Ecto neural progenitor cell (in vitro differentiated cells): ENCODE measurements at places on chromosomes 6 and 20.

- DNase-seq, result peak; percentile 30
Observed at GRCh38 chr20:58714923-58715351, 22.3 kb downstream of the NPEPL1 start.

DNA sequence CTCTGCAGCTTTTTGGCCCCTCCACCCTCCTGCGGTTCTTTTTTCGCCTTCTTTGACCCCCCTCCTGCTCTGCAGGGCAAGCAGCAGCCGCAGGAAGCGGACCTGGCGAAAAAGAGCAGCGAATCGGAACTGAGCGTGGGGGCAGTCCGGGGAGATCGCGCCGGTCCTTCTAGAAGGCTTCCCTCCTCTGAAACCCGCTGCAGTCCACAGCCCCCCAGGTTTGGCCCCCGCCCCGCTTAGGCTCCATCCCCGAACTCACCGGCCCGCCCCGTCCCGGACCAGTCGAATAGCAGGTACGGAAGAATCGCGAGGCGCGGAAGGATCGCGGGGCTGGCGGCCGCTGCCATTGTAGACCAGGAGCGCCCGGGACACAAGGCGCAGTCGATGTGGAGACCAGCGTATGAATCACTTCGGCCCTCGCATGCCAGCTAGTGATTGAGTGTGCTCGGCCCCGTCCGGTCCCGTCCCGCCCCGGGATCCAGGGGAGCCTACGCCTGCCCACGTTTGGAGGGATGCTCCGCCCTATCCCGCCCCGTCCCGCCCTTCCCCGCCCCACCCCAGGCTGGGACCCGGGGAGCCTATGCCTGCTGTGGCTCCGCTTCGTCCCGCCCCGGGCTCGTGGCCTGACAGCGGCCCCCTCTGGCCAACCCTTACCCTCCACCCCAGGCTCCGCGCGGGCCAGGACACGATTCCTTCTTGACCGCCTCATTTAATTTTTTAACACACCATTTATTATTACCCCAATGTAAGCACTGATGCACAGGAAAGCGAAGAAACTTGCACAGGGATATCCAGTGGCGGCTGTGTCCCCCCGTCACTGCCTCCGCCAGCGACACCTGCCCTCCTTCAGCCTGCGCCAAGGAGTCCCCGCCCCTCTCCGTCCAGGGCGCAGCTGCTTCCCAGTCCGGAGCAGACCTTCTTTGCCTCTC lies at the start of gene ULBP3:
Gene ULBP3 (minus strand): TSS at position 402 of the 929 bp plus-strand sequence. CDS start 55 bp downstream, at position 347.
- peak; percentile 91 for DNase-seq

GRCh38 chr20:10213526-10213925 lies 5.1 kb upstream of the SNAP25 start:
- no peak for DNase-seq

DNA sequence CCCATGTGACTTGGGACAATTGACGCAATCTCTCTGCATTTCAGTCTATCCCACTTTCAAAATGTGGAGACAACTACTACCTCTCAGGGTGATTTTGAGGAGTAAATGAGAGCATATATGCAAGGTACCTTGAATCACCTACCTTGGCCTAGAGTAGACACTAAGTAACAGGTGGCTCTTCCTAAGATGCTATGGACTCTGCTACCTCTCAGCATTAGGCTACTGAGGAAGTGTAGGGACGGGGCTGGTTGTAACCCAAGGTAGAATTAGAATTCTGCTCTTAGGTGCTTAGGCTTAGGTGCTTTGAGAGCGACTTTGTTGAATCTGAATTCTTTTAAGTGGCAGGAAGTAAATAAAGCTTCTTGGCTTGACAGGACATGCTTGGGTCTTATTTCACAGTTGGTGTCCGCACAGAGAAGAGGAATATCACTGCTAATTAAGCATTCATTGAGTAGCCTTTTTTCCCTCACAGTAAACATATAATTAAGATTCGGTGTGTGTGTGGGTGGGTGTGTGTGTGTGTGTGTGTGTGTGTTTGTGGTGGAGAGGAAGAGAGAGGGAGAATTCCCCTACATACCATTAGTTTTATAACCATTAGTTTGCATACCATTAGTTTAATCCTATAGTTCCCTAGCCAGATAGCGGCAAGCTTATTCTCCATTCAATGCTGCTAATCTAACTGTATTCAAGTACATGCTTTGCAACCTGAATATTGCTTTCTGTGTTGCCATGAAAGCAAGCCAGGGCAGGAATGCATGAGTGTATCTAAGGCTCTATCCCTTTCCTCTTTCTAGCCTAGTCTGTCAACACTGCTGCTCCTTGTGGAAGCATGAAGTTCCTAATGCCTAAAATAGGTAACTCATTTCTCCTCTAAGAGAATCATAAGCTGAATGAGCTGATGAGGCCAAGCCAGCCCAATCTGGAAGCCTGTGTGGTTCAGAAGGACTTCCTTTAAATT lies 112.5 kb downstream of the IPCEF1 start:
- no peak for DNase-seq

- no peak for DNase-seq
Observed at GRCh38 chr20:50712771-50713656, 18.4 kb upstream of the PARD6B start.

GRCh38 chr6:108502832-108503231 lies 57.9 kb upstream of the FOXO3 start:
- no peak for DNase-seq

GRCh38 chr6:141203902-141204575 lies 928.7 kb upstream of the GJE1 start:
- DNase-seq, result no peak

GRCh38 chr6:117776441-117776840 lies 101.2 kb downstream of the NUS1 start:
- no peak for DNase-seq

- no peak for DNase-seq
Observed at GRCh38 chr6:142292166-142292924, 9.5 kb upstream of the ADGRG6 start.

DNA sequence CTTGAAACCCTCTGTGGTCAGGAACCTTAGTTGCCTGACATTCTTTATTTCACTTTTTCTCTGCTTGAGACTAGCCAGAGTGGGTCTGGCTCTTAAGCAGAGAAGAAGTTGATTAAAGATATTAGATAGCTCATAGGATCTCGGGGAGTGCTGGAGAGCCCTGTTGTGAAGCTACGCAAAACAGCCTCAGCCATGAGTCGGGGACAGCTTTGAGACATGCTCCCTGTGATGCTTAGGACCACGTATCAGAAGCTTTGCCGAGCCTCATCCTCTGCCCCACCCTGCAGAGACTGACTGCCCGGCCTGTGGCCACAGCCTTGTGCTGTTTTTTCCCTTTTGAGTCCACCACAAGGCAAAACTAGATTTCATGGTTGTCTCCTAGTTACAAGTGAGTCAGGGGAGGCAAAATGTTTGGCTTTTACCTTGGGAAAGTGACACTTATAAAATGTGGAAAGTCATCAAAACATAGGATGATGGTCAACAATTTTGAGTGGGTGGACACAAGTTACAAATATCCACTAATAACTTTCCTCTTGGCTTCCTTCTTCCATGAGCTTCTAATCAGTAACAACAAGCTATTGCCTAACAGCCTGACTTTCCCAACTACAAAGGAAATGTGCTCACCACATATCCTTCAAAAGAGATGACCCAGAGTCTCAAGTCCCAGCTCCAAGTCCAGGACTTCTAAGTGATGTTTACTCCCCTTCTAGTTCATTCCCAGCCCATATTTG lies 108.4 kb downstream of the JAG1 start:
- no peak for DNase-seq

GRCh38 chr6:44527181-44527580 lies 139.7 kb downstream of the CDC5L start:
- no peak for DNase-seq

- DNase-seq, result no peak
Observed at GRCh38 chr20:5024982-5025381, 23.7 kb upstream of the SLC23A2 start.
